CD8-positive, alpha-beta memory T cell (primary cell): ENCODE measurements at places on chromosomes 5 and 9. TPM values are rescaled to one million over a fixed set of nuclear protein-coding genes. Genes with fewer than 3 reads are reported as not detected.

The NLN gene
- total RNA-seq: 30.4 TPM

The AJM1 gene
- total RNA-seq: 3.2 TPM

The LHX6 gene
- total RNA-seq: not detected

GRCh38 chr5:7925961-7926695 lies 57.2 kb downstream of the MTRR start:
- no peaks in the 10 kb centered on the region for H3K4me1 ChIP-seq
- no peak overlapping the region for H3K4me3 ChIP-seq
- H3K27ac ChIP-seq: no peak overlapping the region
- no peaks in the 10 kb centered on the region for H3K36me3 ChIP-seq

DNA sequence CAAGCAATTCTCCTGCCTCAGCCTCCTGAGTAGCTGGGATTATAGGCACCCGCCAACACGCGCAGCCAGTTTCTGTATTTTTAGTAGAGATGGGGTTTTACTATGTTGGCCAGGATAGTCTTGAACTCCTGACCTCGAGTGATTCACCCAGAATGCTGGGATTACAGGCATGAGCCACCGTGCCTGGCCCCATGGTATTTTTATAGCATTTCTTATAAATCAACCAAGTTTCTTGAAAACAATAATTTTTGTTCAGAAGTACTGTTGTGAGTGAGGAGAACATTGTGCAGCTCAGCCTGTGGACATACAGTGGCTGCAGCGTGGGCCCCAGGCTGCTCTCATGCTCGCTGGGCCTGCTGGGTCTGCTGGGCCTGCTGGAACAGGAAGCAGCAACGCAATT lies 45.3 kb downstream of the MAP1B start:
- no peak overlapping the region for H3K27ac ChIP-seq
- H3K27me3 ChIP-seq: no peaks in the 10 kb centered on the region
- DNase-seq: no peak
- no peaks in the 10 kb centered on the region for H3K36me3 ChIP-seq
- no peaks in the 10 kb centered on the region for H3K4me1 ChIP-seq
